ENCODE measurements at places on chromosomes 1 and 21. TPM values are rescaled to one million over a fixed set of nuclear protein-coding genes. Genes with fewer than 3 reads are reported as not detected.

The FAM72C gene
- 2.3 TPM for polyA plus RNA-seq

The KLHDC9 gene
- polyA plus RNA-seq: 1.5 TPM

The C4BPA gene
- not detected for polyA plus RNA-seq

The SLC44A5 gene
- not detected for polyA plus RNA-seq

The PGLYRP4 gene
- not detected for polyA plus RNA-seq

The AVPR1B gene
- polyA plus RNA-seq: not detected

The TRMT13 gene
- polyA plus RNA-seq: 9.2 TPM

The PPP1R15B gene
- 26.3 TPM for polyA plus RNA-seq
